ENCODE measurements at places on chromosomes 2 and 18. TPM values are rescaled to one million over a fixed set of nuclear protein-coding genes. Genes with fewer than 3 reads are reported as not detected.

GRCh38 chr2:40373111-40373510, 78.8 kb downstream of the SLC8A1 start:
- no peaks in the 10 kb centered on the region for H3K36me3 ChIP-seq
- H3K27me3 ChIP-seq: no peaks in the 10 kb centered on the region
- no peak for DNase-seq
- peaks cover 59% of the 10 kb centered on the region for H3K4me1 ChIP-seq

- no peaks in the 10 kb centered on the region for H3K27me3 ChIP-seq
- no peak for DNase-seq
- no peaks in the 10 kb centered on the region for H3K36me3 ChIP-seq
Observed at GRCh38 chr2:226674123-226674522, 125.5 kb downstream of the IRS1 start.

DNA sequence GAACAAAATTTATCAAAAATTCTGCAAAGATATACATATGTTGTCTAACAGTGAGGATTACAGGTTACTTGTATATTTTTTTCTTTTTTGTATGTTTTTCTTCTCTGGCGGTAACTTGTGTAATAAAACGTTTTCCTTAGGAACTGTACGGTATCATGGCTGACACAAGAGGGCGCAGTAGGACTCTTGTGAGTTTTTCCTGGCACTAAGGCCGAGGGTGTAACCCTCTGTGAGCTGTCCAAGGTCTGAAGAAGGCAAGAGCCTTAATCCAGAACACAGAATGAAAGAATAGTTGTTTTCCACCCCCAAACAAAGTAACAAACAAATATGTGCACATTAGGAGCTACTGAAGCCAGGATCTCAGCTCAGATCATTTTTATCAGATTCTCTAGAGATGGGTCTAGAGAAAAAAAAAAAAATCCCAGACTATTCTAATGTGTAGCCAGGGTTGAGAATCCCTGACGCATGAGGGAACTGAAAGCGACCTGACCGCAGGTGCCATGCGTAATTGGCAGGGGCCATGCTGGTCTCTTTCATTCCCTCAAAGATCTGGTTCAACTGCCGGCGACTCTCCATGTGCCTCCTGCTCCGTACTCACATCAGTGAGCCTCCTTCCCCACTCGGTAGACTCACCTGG, 27.0 kb downstream of the TMEM200C start:
- H3K27ac ChIP-seq: no peak overlapping the region
- DNase-seq: peak; percentile 57
- H3K27me3 ChIP-seq: peaks cover 6% of the 10 kb centered on the region
- no peak overlapping the region for H3K4me3 ChIP-seq
- no peaks in the 10 kb centered on the region for H3K36me3 ChIP-seq

- H3K36me3 ChIP-seq: peaks cover 1% of the 10 kb centered on the region
- H3K4me3 ChIP-seq: no peak overlapping the region
- DNase-seq: no peak
- no peaks in the 10 kb centered on the region for H3K27me3 ChIP-seq
- no peaks in the 10 kb centered on the region for H3K4me1 ChIP-seq
Observed at GRCh38 chr2:192347542-192347941, 152.8 kb upstream of the TMEFF2 start.

GRCh38 chr2:10497797-10498251, 49.7 kb upstream of the ODC1 start:
- H3K4me1 ChIP-seq: no peaks in the 10 kb centered on the region
- no peak overlapping the region for H3K27ac ChIP-seq
- no peak overlapping the region for H3K4me3 ChIP-seq
- H3K36me3 ChIP-seq: no peaks in the 10 kb centered on the region
- DNase-seq: no peak

Gene CRYBA2
- total RNA-seq: not detected

DNA sequence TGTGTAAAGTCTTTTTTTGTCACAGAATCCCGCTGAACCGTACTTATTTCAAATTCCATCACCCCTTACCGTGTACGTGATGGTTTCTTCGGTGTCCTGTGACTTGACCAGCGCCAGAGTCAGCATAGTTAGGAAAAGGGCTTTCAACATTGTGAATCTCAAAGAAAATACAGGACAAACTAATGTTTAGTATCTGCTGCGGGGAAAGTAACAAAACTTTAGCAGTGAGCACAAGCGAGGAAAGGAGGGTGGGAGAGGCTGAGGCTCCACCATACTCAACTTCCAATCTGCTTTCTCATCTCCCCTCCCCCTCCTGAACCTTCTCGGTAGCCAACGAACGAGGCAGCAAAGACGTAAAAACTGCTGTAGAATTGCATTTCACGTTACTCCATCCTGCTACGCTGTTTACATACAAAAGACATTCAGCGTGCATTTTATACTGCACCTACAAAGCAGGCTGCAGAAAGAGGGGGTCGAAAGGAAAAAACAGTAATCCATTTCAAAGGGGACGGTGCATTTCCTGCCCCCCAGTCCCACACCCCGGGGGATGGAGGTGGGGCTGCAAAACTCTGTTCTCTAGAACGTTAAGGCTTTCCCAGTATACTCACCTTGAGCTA, 1.2 kb downstream of the EFEMP1 start:
- no peaks in the 10 kb centered on the region for H3K36me3 ChIP-seq
- peaks cover 45% of the 10 kb centered on the region for H3K27me3 ChIP-seq
- H3K27ac ChIP-seq: peak overlapping the region; percentile 36
- DNase-seq: no peak
- peak overlapping the region; percentile 90 for H3K4me3 ChIP-seq

Gene IL36A
- not detected for total RNA-seq

- peaks cover 8% of the 10 kb centered on the region for H3K36me3 ChIP-seq
- H3K4me3 ChIP-seq: no peak overlapping the region
- peaks cover 52% of the 10 kb centered on the region for H3K4me1 ChIP-seq
- H3K27ac ChIP-seq: peak overlapping the region; percentile 76
- no peaks in the 10 kb centered on the region for H3K27me3 ChIP-seq
Observed at GRCh38 chr18:2967820-2968219, 45.1 kb downstream of the LPIN2 start.

GRCh38 chr18:15165048-15165447, 417.1 kb downstream of the ANKRD30B start:
- no peaks in the 10 kb centered on the region for H3K27me3 ChIP-seq
- no peak for DNase-seq
- H3K4me3 ChIP-seq: no peak overlapping the region
- H3K4me1 ChIP-seq: no peaks in the 10 kb centered on the region
- no peaks in the 10 kb centered on the region for H3K36me3 ChIP-seq
- H3K27ac ChIP-seq: no peak overlapping the region

DNA sequence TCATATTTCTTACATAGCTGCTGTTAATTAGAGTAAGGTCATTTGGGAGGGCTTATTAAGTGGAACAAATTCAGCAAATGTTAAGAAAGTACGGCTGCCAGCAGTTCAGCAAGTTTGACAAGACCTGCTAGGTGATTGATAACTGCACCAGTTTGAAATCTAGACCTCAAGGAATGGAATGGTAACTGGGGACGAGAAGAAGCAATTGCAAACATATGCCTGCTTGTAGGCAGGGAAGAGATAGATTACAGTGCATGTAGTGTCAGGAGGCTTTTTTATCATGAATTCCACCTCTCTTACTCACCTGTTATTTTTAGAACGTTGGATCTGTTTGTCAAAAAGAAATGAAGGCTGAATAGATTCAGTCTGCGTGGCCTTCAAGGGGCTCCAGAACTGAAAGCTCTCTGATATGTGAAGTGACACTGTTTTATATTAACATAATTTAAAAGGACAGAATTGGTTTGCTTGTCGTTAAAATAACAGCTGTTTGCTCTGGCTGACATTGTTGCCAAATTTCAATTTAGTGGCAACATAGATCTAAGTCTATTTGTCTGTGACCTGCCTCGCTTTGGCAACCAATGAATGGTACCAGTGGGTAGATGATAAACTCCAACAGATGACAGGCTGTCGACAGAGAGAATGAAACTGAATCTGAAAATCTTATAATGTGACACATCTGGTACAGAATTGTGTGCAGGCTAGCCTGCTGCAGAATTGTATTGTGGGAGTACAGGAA, 199.3 kb downstream of the ZNF407 start:
- no peak overlapping the region for H3K4me3 ChIP-seq
- peak overlapping the region; percentile 32 for H3K27ac ChIP-seq
- H3K27me3 ChIP-seq: no peaks in the 10 kb centered on the region

- no peaks in the 10 kb centered on the region for H3K36me3 ChIP-seq
- H3K27me3 ChIP-seq: peaks cover 30% of the 10 kb centered on the region
- H3K27ac ChIP-seq: no peak overlapping the region
- DNase-seq: no peak
Observed at GRCh38 chr2:21095178-21095577, 28.6 kb upstream of the TDRD15 start.

GRCh38 chr18:5998907-5999306, 103.6 kb upstream of the TMEM200C start:
- H3K4me1 ChIP-seq: peaks cover 19% of the 10 kb centered on the region
- no peaks in the 10 kb centered on the region for H3K27me3 ChIP-seq
- H3K27ac ChIP-seq: no peak overlapping the region
- no peak for DNase-seq
- no peak overlapping the region for H3K4me3 ChIP-seq

GRCh38 chr2:218387369-218388194, 5.5 kb downstream of the SLC11A1 start:
- H3K4me3 ChIP-seq: peak overlapping the region; percentile 62
- no peak for DNase-seq
- no peaks in the 10 kb centered on the region for H3K36me3 ChIP-seq
- H3K27me3 ChIP-seq: peaks cover 7% of the 10 kb centered on the region

- peaks cover 38% of the 10 kb centered on the region for H3K27me3 ChIP-seq
- DNase-seq: no peak
- no peaks in the 10 kb centered on the region for H3K4me1 ChIP-seq
Observed at GRCh38 chr2:100625717-100626116, 62.9 kb downstream of the PDCL3 start.
